ENCODE measurements at places on chromosomes 4 and X. TPM values are rescaled to one million over a fixed set of nuclear protein-coding genes. Genes with fewer than 3 reads are reported as not detected.

DNA sequence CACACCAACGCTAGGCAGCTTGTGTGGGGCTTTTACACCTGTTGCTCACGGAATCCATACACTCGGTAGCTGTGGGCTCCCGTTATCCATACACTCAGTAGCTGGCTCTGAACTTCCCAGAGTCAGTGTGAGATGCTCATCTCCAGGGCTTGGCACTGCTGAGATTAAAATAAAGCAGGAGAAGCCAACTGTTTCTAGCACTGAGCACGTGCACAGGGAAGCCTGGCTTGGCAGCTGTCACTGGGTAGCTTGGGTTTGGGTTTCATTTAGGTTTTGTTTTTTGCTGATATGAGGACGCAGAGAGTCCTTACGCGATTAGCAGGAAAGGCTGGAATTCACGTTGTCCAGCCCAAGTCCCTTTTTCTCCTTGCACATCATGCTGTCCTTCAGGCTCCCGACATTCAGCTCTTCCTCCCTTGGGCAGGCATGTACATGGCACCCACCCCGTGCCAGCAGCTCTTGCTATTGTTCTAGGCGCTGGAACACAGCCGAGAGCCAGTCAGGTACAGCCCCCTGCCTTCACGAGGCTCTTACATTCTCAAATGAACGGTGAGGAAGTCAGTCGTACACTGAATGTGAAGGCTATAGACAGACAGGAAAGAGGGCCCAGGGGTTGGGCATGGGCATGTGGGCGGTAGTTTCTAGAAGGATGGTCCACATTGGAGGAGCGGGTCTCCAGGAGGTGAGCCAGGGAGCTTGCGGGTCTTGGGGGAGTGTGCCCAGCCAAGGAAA is 25.9 kb downstream of the NSG1 start:
- no peak for DNase-seq

- DNase-seq = no peak
These were observed 95.1 kb downstream of the RASL11B start for GRCh38 chr4:52957220-52957686.

GRCh38 chr4:176241703-176242102 is 27.3 kb downstream of the ASB5 start:
- DNase-seq = no peak

Gene XG
- not detected for total RNA-seq

DNA sequence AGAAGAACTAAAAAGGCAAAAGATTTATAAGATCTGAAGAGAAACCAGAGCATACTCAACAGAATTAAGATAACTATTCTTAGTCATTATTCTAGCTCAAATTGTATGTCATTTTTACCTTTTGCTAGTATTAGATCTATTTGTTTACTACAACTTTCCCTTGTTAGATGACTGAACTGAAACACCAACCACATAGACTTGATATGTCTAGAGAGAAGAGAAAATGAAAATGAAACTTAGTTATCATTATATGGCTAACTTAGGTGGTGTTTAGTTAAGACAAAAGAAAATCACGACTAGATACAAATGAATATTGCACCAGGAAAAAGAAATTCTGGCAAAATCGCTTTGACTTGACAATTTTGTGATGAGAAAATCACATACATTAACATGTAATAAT is 690.8 kb downstream of the PCDH18 start:
- no peak for DNase-seq

DNA sequence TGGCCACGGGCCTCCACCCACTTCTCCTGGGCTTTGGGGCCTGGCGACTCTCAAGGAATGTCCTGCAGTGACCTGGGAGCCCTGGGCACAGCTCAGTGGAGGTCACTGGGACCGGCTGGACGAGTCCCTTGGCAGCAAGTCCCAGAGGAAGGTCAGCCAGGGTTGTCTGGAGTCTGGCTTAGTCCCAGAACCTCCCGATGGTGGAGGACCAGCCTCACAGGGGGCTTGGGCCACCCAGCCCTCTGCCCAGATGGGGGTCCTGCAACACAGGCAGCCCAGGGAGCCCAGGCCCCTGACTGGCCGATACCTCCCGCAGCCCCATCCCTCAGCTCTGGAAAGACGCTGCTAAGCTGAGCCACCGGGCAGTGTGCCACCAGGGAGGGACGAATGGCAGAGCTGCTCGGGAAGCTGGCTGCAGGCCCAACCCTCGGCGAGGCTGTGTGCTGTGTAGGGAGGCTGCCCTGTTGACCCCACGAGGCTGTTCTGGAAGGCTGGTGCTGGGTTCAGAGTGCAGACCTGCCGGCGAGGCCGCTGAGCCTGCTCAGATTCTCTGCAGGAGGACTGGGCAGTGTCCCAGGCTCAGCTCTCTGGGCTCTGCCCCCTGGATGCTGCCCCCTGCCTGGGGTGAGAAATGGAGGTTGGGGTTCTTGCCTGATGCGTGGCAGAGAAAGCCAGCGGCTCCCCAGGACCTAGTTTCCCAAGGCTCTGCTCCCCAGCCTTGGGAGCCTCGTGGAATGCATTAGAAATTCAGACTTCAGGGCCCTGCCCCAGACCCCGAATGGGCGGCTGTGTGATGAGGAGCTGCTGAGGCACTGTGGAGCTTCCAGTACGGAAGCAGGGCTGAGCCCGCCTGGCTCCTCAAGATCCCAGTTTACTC is 61.7 kb downstream of the ADRA2C start:
- no peak for DNase-seq

DNA sequence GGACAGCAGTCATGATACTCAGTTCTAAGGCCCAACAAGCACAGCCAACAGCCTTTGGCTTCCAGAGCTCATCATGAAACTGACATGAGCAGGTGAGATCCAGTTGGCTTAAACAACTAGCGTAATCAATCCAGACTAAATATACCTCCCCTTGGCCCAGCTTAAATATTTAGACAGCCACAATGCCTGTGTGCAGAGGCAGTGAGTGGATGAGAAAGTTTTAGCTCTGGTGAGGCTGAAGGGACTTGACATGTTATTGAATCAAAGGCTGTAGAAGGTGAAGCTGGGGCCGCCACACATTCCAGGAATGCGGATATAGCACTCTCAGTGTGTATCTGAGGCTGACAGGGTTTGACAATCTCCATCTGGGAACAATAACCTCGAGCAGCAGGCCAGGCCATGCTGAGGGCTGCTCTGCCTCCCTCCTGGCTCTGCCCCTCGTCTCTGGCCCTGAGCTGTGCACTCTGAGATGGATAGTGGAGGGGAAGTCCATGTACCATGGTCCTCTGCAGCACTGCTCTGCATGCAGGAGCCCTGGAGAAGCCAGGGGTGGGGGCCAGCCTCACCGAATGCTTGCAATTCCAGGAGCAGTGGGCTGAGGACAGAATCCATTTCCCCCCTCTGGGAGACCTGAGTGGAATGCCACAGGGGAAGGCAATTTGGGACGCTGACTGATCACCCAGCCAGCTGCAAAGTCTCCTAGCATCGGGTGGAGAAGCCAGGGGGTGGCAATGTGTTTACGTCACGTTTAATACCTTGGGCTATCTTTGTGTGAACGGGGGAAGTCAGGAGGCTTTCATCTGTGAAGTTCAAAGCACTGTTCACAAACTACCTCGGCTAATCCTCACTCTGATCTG is 37.3 kb upstream of the RASL11B start:
- no peak for DNase-seq

- no peak for DNase-seq
These were observed 186.9 kb downstream of the CAMK2D start for GRCh38 chr4:113574636-113575103.

DNA sequence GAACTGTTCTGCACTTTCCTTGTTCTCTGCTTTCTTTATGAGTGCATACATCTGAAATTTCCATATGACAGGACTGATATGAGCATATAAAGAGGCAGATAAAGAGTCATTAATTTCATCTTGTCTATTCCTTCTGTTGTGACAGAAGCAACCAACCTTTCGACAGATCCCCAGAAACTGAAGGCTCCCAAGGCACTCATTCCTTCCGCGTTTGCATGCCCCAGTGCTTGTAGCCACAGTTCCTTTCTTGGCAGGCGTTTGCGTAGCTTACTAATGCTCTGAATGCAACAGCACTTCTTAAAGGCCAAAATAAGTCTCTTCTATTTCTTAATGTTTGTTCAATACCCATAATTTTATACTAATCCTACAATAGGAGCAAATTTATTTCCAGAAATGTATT is 94.0 kb upstream of the TBL1X start:
- no peak for DNase-seq

Gene USP17L26
- not detected for total RNA-seq

DNA sequence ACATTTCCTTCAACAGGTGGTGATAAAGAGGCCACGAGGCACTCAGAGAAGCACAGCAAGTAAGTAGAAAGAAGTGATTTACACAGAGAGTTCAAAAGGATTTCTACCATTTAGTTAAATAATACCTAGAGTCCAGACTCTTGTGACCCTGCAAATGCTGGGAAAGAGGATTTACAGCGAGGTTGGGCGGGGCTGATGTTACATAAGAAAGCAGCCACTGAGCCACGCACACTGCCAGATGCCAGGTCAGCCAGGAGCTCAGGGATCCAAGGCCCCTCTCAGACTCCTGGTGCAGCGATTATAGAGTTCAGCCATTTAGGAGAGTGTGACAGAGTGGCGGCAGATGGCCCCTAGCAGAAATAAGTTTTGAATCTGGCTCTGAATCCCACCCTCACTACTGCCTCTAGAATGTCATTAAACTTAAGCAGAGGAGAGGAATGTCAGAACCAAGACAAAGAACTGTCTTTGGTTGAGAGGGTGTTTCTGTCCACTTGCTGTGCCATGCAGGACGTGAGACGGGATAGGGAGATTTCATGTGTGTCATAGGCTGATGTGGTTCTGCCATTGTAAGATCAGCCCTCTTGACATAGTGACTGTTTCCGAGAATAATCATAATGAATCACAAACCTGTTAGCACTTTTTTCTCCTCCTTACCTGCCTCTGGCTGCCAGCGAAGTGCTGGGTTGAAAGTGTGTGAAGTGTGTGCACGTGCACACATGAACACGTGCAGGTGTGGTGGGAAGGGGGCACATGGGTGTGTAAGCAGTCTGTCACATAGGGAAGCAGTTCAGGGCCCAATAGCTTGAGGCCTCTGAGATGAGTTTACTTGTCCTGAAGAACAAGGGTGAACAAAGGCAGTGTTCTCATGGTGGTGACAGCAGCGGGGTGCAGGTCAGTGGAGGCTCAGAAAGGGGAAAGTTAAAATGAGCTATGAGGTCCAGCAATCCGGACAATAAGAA is 50.1 kb downstream of the MFAP3L start:
- DNase-seq = no peak

DNA sequence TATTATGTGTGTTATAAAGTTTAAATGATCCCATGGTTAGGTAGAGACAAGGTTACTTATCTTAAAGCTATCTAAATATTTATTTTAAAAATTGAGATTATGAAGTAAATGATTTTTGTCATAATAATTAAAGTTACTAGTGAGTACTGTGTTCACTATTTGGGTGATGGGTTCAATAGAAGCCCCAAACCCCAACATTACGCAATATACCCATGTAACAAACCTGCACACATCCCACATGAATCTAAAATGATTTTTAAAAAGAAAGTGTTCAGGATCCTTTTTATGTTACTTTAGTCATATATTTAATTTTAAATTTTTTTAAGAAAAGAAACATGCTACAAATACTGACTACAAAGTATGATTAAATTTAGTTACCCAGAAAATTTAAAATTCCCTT is 193.9 kb downstream of the TLL1 start:
- DNase-seq = no peak

- DNase-seq = no peak
These were observed 165.0 kb downstream of the RAPGEF2 start for GRCh38 chr4:159267869-159268285.

Gene IQSEC2
- 1.5 TPM for total RNA-seq

Gene UGT8
- total RNA-seq = 0.36 TPM

Measured in CD4-positive, alpha-beta memory T cell (primary cell).